Glutamatergic neuron (in vitro differentiated cells): ENCODE measurements at places on chromosomes 6 and 20. TPM values are rescaled to one million over a fixed set of nuclear protein-coding genes. Genes with fewer than 3 reads are reported as not detected.

GRCh38 chr6:68651011-68651985, 16.2 kb downstream of the ADGRB3 start:
- H3K36me3 ChIP-seq: no peaks in the 10 kb centered on the region
- no peak for DNase-seq
- no peaks in the 10 kb centered on the region for H3K27me3 ChIP-seq
- no peak overlapping the region for H3K4me3 ChIP-seq

- H3K4me3 ChIP-seq: no peak overlapping the region
- peaks cover 21% of the 10 kb centered on the region for H3K4me1 ChIP-seq
- H3K36me3 ChIP-seq: peaks cover 2% of the 10 kb centered on the region
- no peaks in the 10 kb centered on the region for H3K27me3 ChIP-seq
Observed at GRCh38 chr6:81759782-81760181, 7.3 kb upstream of the TENT5A start.

DNA sequence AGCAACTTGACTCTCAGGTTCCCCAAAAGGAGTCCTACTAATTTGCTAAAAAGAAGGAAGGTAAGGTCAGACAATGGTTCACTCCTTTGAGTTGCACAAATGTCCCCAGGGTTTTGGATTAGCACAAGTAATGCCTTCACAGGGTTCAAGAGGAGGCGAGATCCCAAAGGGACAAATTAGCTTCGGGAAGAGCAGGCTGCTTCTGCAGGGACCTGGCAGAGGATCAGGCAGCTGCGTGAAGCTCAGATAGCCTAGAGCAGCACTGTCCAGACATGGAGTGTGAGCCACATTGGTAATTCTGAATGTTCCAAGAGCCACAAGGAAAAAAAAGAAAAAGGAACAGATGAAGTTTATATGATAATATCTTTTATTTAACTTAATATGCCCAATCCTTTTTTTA, 115.4 kb downstream of the CFAP61 start:
- H3K27me3 ChIP-seq: no peaks in the 10 kb centered on the region
- peaks cover 20% of the 10 kb centered on the region for H3K36me3 ChIP-seq
- no peaks in the 10 kb centered on the region for H3K4me1 ChIP-seq
- H3K4me3 ChIP-seq: no peak overlapping the region
- DNase-seq: no peak
- H3K27ac ChIP-seq: no peak overlapping the region

DNA sequence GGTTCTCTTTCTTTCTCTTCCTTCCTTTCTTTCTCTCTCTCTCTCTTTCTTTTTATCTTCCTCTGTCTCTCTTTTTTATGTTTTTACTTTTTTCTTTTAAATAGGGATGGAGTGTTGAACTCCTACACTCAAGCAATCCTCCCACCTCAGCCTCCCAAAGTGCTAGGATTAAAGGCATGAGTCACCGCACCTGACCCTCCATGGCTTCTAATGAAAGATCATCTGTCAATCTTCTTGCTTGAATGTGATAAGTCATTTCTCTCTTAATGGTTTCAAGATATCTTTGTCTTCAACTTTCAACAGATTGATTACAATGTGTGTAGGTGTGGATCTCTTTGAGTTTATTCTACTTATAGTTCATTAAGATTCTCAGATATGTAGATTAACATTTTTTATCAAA, 25.2 kb upstream of the HLA-DOA start:
- H3K4me3 ChIP-seq: no peak overlapping the region
- H3K36me3 ChIP-seq: peaks cover 9% of the 10 kb centered on the region
- no peaks in the 10 kb centered on the region for H3K27me3 ChIP-seq

- H3K27ac ChIP-seq: no peak overlapping the region
- no peak for DNase-seq
- H3K27me3 ChIP-seq: peaks cover 2% of the 10 kb centered on the region
- H3K4me1 ChIP-seq: peaks cover 4% of the 10 kb centered on the region
Observed at GRCh38 chr6:34654061-34654710, 42.4 kb downstream of the ILRUN start.

- no peaks in the 10 kb centered on the region for H3K4me1 ChIP-seq
- DNase-seq: no peak
- peaks cover 6% of the 10 kb centered on the region for H3K36me3 ChIP-seq
- no peak overlapping the region for H3K4me3 ChIP-seq
- H3K27me3 ChIP-seq: no peaks in the 10 kb centered on the region
Observed at GRCh38 chr20:2220298-2220697, 75.5 kb upstream of the TGM3 start.

DNA sequence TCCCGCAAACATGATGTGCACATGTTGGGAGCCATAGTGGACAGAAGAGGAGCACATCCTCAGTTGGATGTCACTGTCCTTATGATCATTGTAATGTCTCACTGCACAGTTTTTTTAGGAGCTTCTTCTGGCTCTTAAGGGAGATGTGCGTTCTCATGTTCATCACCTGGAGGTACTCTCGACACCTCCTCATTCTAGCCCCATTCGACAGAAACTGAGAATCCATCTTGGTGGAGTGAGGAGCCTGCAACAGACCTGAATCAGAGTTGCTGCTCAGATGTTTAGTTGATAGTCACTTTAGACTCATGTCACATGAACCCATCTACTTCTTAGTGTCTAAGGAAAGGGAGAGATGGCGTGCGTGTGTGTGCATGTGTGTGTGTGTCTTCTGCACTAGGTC, 2.3 kb upstream of the BMP6 start:
- H3K4me3 ChIP-seq: no peak overlapping the region
- H3K4me1 ChIP-seq: peaks cover under 1% of the 10 kb centered on the region
- H3K36me3 ChIP-seq: no peaks in the 10 kb centered on the region
- H3K27ac ChIP-seq: no peak overlapping the region
- H3K27me3 ChIP-seq: peaks cover 11% of the 10 kb centered on the region

GRCh38 chr6:108869876-108870275, 21.7 kb downstream of the ARMC2 start:
- DNase-seq: no peak
- H3K27me3 ChIP-seq: no peaks in the 10 kb centered on the region
- no peaks in the 10 kb centered on the region for H3K36me3 ChIP-seq
- no peak overlapping the region for H3K4me3 ChIP-seq
- peaks cover 6% of the 10 kb centered on the region for H3K4me1 ChIP-seq

- peaks cover 4% of the 10 kb centered on the region for H3K4me1 ChIP-seq
- H3K27ac ChIP-seq: no peak overlapping the region
Observed at GRCh38 chr6:154206141-154206540, 150.5 kb downstream of the IPCEF1 start.

GRCh38 chr20:53869466-53870258, 200.7 kb downstream of the BCAS1 start:
- no peaks in the 10 kb centered on the region for H3K36me3 ChIP-seq
- peaks cover 32% of the 10 kb centered on the region for H3K4me1 ChIP-seq
- H3K4me3 ChIP-seq: no peak overlapping the region

DNA sequence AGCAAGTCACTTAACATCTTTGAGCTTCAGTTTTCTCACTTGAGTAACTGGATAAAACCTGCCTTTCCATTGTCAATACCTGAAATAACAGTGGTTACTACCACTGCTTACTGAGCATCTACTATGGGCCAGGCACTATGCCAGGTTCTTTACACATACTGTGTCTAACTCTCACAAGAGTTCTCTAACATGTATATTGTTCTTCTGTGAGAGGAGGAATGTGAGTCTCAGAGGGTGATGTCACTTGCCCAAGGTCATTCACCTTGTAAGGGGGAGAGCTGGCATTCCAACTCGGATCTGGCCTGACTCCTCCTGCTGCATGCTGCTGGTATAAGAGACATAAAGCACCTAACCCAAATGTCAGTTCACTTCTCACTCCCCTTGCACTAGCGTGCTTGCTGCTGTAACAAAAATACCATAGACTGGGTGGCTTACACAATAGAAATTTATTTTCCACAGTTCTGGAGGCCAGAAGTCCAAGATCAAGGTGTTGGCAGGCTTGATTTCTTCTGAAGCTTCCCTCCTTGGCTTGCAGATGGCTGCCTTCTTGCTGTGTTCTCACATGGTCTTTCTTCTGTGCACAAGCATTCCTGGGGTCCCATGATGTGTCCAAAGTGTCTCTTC, 21.9 kb upstream of the SGK2 start:
- H3K36me3 ChIP-seq: no peaks in the 10 kb centered on the region
- DNase-seq: no peak
- H3K4me3 ChIP-seq: no peak overlapping the region
- H3K4me1 ChIP-seq: no peaks in the 10 kb centered on the region
- H3K27me3 ChIP-seq: peaks cover 2% of the 10 kb centered on the region
- peak overlapping the region; percentile 53 for H3K27ac ChIP-seq

DNA sequence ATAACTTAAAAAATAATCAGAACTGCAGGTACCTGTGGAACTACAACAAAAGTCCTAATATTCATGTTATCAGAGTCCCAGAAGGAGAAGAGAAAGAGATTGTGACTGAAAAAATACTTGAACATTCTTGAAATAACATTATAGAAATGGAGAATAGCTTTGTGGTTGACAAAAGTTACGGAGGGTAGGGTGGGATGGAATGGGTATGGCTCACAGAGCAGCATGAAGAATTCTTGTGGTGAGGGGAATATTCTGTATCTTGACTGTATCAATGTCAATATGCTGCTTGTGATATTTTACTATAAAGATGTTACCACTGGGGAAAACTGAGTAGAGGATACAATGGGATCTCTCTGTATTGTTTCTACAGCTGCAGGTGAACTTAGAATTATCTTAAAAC, 122.5 kb downstream of the DST start:
- H3K4me1 ChIP-seq: peaks cover 8% of the 10 kb centered on the region
- H3K27ac ChIP-seq: no peak overlapping the region
- H3K27me3 ChIP-seq: no peaks in the 10 kb centered on the region
- H3K4me3 ChIP-seq: no peak overlapping the region

DNA sequence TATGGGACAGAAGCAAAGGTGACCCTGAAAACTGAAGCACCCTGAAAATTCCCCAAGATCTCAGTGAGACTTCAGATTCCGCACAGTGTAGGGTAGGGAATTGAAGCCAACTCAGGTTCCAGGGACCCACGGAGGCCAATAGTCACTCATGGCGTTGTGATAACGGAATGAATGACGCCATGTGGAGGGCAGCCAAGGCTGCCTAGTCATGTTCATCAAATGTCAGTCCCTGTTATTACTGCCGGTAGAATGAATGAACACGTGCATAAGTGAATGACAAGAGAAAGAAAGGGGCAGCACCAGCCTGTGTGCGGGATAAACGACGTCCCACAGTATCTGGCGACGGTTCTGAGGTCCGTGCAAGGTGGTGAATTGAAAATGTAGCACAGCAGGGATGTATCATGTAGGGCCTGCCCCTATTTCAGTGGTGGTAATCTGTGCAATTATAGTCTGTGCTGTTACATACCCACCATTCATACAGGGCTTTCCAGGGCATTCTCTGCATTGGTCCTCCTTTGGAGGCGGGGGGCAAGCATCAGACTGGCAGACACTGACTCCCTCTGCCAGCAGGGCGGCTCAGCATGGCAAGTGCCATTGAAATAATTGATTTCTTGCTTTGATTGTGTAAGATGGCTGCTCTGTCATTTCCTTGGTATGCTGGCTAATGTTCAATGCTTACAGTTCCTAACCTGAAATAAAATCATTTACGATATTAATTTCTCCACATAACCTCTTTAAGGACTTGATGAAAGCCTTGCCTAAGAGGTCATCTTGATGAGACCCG, 386.9 kb downstream of the CDH4 start:
- H3K36me3 ChIP-seq: no peaks in the 10 kb centered on the region
- H3K27ac ChIP-seq: no peak overlapping the region
- H3K4me3 ChIP-seq: no peak overlapping the region
- H3K4me1 ChIP-seq: peaks cover 9% of the 10 kb centered on the region

- H3K36me3 ChIP-seq: no peaks in the 10 kb centered on the region
- H3K4me3 ChIP-seq: no peak overlapping the region
- peaks cover 7% of the 10 kb centered on the region for H3K27me3 ChIP-seq
Observed at GRCh38 chr6:111721753-111722154, 116.1 kb upstream of the TRAF3IP2 start.

DNA sequence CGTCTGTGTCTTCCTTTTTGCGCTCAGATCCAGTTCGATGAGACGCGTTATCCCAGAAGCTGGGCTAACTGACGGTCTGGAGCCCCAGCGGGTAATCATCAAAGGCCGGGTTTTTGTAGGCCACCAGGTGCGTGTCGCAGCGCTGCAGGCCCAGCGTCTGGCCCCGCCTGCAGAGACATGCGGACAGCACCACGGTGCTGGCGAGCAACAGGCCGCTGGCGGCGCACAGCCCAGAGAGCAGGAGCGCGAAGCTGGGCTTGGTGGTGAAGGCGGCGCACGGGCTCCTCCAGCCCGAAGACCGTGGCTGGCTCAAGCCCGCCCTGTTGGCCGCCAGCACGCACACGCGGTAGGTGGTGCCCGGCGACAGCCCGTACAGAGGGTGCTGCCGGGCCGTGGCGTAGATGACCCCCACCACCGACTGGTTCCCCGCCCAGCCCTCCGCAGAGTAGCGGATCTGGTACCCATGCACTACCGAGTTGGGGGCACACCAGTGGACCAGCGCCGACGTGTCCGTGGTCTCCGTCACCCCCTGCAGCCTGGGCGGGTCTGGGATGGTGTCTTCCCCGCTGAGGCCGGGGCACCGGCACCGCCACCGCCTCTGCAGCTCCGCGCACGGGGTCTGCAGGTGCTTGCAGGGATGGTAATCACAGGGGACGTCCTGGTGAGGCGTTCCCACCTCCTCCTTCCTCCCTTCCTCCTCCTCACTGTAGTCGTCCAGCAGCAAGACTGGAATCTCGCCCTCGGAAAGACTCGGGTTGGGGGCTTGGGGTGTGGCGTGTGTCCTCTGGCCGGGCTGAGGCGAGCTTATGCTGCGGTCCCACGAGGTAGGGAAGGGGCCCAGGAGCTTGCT, 12.7 kb downstream of the LRRN4 start:
- H3K27ac ChIP-seq: no peak overlapping the region
- no peaks in the 10 kb centered on the region for H3K36me3 ChIP-seq
- H3K4me3 ChIP-seq: no peak overlapping the region
- DNase-seq: no peak

GRCh38 chr6:151609146-151609902, 115.5 kb downstream of the CCDC170 start:
- H3K4me1 ChIP-seq: no peaks in the 10 kb centered on the region
- no peak overlapping the region for H3K4me3 ChIP-seq
- no peak for DNase-seq
- no peaks in the 10 kb centered on the region for H3K27me3 ChIP-seq
- H3K27ac ChIP-seq: no peak overlapping the region

- peak overlapping the region; percentile 95 for H3K4me3 ChIP-seq
- peak; percentile 28 for DNase-seq
- peaks cover 5% of the 10 kb centered on the region for H3K36me3 ChIP-seq
- H3K27ac ChIP-seq: no peak overlapping the region
- peaks cover 9% of the 10 kb centered on the region for H3K4me1 ChIP-seq
Observed at GRCh38 chr6:106511288-106512047, 117.8 kb downstream of the RTN4IP1 start.

- H3K4me3 ChIP-seq: no peak overlapping the region
- H3K27ac ChIP-seq: no peak overlapping the region
- peaks cover 7% of the 10 kb centered on the region for H3K27me3 ChIP-seq
- H3K36me3 ChIP-seq: no peaks in the 10 kb centered on the region
- peaks cover 17% of the 10 kb centered on the region for H3K4me1 ChIP-seq
Observed at GRCh38 chr6:5723841-5724691, 282.7 kb downstream of the NRN1 start.

GRCh38 chr6:168198302-168199180, 119.5 kb upstream of the FRMD1 start:
- no peak overlapping the region for H3K4me3 ChIP-seq
- no peak overlapping the region for H3K27ac ChIP-seq
- no peaks in the 10 kb centered on the region for H3K4me1 ChIP-seq
- peaks cover 8% of the 10 kb centered on the region for H3K27me3 ChIP-seq
- no peaks in the 10 kb centered on the region for H3K36me3 ChIP-seq
- no peak for DNase-seq

GRCh38 chr20:21505161-21505809, 8.6 kb downstream of the NKX2-2 start:
- H3K4me3 ChIP-seq: peak overlapping the region; percentile 44
- peaks cover 7% of the 10 kb centered on the region for H3K4me1 ChIP-seq
- H3K27me3 ChIP-seq: peaks cover 30% of the 10 kb centered on the region
- H3K27ac ChIP-seq: no peak overlapping the region
- peak; percentile 93 for DNase-seq

The FAM50B gene
- total RNA-seq: 3.6 TPM

The MATN4 gene
- total RNA-seq: not detected

The PNPLA1 gene
- total RNA-seq: not detected
